ENCODE measurements at places on chromosomes 1 and 21. TPM values are rescaled to one million over a fixed set of nuclear protein-coding genes. Genes with fewer than 3 reads are reported as not detected.

FAM78B gene
- total RNA-seq = 2.4 TPM

AMY1C gene
- not detected for total RNA-seq

DNA sequence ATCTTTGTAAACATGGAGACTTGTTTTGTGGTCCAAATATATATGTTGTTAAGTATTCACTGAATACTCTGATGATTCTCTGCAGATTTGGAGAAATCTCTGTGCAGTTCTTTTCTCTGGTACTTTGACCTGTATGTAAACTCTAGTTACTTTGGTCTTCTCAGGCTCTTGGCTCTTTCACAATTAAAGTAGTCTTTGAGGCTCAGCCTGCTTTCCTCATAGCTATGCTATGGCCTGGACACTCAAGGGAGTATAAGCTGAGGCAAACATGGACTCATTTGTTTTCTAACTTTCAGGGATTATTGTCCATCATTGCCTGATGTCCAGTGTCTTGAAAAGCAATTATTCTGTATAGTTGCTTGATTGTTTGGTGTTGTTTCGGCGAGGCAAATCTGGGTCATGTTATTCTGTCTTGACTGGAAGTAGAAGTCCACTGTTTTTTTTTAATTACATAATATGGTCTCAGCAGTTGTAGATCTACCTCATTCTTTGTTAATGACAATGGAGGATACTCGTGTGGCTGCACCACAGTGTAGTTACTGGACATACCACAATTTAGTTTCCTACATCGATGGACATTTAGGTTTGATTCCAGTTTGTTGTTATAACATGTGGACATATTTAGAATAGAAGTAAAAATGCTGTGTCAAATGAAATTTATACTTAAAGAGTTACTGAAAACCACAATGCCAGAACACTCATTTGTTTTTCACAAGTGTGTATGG, 9.2 kb downstream of the PTBP2 start:
- no peak overlapping the region for H3K4me3 ChIP-seq
- no peak for DNase-seq
- H3K27ac ChIP-seq = no peak overlapping the region
- H3K4me1 ChIP-seq = no peaks in the 10 kb centered on the region

DNA sequence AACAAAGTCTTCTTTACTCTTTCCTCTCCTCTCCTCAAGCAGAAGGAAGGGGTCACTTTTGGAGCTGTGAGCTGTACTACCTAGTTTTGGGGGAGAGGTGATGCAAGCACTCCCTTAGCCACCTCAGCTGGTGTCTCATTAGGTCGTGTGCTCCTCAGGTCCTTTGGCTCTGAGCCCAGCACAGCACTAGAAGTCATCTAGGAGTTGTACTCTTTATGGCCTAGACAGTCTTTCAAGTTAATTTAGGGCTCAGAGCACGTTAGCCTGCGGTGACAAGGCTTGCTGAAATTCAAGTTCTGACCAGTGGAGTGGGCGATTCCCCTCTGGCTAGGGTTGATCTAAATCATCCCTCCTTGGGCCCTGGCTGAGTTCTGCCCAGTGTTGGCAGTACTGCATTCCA, 48.0 kb upstream of the WDR26 start:
- H3K4me1 ChIP-seq = no peaks in the 10 kb centered on the region
- no peak overlapping the region for H3K27ac ChIP-seq
- H3K4me3 ChIP-seq = no peak overlapping the region

- H3K4me3 ChIP-seq = no peak overlapping the region
- H3K27ac ChIP-seq = no peak overlapping the region
- no peaks in the 10 kb centered on the region for H3K36me3 ChIP-seq
Measured at GRCh38 chr1:115289940-115290339, 48.1 kb downstream of the NGF start.

GRCh38 chr1:65812065-65812464, 19.4 kb downstream of the PDE4B start:
- no peaks in the 10 kb centered on the region for H3K4me1 ChIP-seq
- DNase-seq = peak; percentile 50

GRCh38 chr1:204154568-204155255, 2.9 kb upstream of the ETNK2 start:
- H3K4me3 ChIP-seq = no peak overlapping the region
- no peak for DNase-seq
- H3K27me3 ChIP-seq = peaks cover 51% of the 10 kb centered on the region
- H3K36me3 ChIP-seq = no peaks in the 10 kb centered on the region

CORT gene
- 1.1 TPM for total RNA-seq

DNA sequence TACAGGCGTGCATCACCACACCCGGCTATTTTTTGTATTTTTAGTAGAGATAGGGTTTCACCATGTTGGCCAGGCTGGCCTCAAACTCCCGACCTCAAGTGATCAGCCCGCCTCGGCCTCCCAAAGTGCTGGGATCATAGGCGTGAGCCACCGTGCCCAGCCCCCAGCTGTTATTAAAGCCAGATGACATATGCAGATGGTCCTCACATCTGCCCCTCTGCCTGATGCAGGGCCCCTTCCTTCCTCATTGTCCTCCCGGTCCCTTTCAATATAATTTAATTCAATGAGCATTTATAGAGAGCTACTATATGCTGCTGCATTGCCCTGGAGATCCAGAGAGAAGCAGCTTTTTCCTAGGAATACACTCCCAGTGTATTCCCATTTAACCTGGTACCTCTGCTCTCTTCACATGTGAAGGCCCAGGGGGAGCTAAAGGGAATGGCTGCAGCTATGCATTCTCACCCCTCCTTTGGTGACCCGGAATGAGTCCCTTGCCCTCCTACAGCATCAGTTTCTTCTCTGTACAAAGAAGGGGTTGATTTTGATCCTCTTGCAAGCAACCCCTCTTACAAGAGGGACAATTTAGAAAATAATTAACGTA, 55.6 kb downstream of the L1TD1 start:
- DNase-seq = no peak
- no peak overlapping the region for H3K4me3 ChIP-seq
- peaks cover 2% of the 10 kb centered on the region for H3K4me1 ChIP-seq
- H3K27ac ChIP-seq = no peak overlapping the region
- H3K27me3 ChIP-seq = no peaks in the 10 kb centered on the region
- no peaks in the 10 kb centered on the region for H3K36me3 ChIP-seq

- H3K4me1 ChIP-seq = no peaks in the 10 kb centered on the region
- H3K27me3 ChIP-seq = no peaks in the 10 kb centered on the region
- no peaks in the 10 kb centered on the region for H3K36me3 ChIP-seq
- no peak overlapping the region for H3K27ac ChIP-seq
Measured at GRCh38 chr1:247013391-247013790, 5.5 kb upstream of the ZNF695 start.

DNA sequence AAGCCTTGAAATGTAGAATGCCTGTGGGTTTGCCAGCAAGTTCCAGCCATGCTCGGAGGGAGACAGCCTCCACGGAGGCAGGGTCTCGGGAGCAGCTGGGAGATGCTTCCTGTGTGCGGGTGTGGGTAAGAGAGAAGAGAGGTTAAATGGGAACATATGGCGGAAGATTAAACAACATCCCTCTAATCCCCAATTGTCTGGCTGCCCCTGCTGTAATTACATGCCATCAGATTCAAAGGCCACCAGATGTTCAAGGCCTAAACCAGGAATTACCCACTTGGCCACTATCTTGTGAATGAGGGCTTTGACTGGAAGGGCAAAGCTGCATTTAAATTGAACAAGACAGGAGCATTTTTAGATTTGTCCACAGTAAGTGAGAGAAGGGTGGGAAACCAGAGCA, 81.4 kb upstream of the BACE2 start:
- peak overlapping the region; percentile 28 for H3K27ac ChIP-seq
- H3K36me3 ChIP-seq = no peaks in the 10 kb centered on the region

GRCh38 chr21:17828223-17828622, 9.1 kb upstream of the C21orf91 start:
- H3K27ac ChIP-seq = no peak overlapping the region
- H3K4me1 ChIP-seq = no peaks in the 10 kb centered on the region
- DNase-seq = no peak
- no peaks in the 10 kb centered on the region for H3K36me3 ChIP-seq
- H3K4me3 ChIP-seq = no peak overlapping the region
- H3K27me3 ChIP-seq = no peaks in the 10 kb centered on the region

All from endodermal cell (in vitro differentiated cells).